ENCODE measurements at places on chromosomes 7 and 10.

GRCh38 chr7:42449431-42449830 is 212.4 kb upstream of the GLI3 start:
- no peak for DNase-seq

- no peak for DNase-seq
Observed at GRCh38 chr7:120813546-120814252, 44.2 kb downstream of the TSPAN12 start.

- no peak for DNase-seq
Observed at GRCh38 chr10:35466170-35466569, 129.9 kb downstream of the CCNY start.

DNA sequence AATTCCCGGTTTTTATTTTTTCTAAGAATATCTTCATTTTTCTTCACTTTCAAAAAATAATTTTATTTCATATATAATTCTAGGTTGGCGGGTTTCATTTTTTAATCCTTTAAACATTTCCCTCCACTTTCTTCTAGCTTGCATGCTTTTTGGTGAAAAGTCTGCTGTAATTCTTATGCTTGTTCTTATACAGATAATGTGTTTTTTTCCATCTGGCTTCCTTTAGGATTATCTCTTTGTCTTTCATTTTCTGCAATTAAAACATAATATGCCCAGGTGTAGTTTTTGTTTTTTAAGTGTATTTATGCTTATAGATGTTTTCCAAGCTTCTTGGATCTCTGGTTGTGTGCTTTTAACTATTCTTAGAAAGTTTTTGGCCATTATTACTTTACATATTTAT is 341.3 kb upstream of the SEMA3C start:
- DNase-seq = no peak

- no peak for DNase-seq
Observed at GRCh38 chr7:5429857-5430611, 6.4 kb upstream of the TNRC18 start.

DNA sequence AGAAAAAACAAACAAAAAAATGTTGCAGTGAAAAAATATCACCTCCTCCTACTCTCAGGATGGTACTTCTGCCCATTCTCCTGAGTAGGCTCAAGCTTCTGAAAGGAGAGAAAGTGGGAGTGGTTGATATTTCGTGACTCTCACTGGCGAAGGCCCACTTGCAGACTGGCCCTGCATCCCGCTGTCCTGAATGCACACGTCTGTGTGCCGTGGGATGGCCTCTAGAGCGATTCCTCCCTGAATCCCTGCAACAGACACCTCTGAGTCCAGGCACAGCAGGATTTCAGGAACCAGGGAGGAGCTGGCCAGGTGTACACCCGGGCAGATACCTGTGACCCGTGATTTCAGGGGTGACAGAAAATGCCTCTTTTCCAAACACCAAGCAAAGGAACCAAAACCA is 319.2 kb downstream of the DPP6 start:
- DNase-seq = no peak

DNA sequence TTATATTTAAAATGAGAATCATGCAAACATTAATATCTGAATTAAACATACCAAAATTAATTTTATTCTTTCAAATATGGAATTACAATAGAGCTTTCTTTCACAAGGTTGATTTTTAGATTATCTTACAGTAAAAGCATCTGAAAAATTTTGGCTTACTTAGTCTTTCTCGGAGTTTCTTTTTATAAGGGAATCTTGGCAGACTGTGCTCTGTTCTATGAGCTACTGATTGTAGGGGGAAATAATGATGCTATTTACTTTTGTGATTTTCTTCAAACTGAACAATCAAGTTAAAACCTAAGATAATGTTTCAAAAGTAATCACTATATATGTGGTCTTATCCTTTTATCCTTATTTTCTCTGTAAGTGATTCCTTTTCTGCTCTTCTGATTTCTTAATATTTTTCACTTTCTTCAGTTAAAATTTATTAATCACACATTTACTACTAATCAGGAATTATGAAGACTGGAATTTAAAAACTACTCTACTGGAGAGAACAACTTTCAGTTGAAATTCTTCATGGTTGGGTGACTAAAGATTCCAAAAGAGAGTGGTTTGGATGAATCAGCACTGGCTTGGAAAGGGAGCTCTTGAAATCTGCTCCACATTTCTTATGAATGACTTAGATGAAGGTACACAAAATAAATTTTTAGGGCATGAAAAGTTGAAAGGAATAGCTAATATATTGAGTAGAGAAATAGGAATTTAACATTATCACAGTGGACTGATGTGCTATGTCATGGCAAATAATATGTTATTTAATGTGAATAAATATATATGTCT is 103.9 kb downstream of the PPP1R9A start:
- DNase-seq = no peak

GRCh38 chr7:98241674-98242241 is 10.3 kb downstream of the TECPR1 start:
- peak; percentile 49 for DNase-seq

GRCh38 chr7:25272265-25272664 is 44.0 kb upstream of the NPVF start:
- peak; percentile 14 for DNase-seq

- peak; percentile 70 for DNase-seq
Observed at GRCh38 chr7:65251851-65252620, 121.6 kb upstream of the ZNF92 start.

GRCh38 chr7:22001345-22002004 is 55.8 kb upstream of the CDCA7L start:
- DNase-seq = peak; percentile 63

DNA sequence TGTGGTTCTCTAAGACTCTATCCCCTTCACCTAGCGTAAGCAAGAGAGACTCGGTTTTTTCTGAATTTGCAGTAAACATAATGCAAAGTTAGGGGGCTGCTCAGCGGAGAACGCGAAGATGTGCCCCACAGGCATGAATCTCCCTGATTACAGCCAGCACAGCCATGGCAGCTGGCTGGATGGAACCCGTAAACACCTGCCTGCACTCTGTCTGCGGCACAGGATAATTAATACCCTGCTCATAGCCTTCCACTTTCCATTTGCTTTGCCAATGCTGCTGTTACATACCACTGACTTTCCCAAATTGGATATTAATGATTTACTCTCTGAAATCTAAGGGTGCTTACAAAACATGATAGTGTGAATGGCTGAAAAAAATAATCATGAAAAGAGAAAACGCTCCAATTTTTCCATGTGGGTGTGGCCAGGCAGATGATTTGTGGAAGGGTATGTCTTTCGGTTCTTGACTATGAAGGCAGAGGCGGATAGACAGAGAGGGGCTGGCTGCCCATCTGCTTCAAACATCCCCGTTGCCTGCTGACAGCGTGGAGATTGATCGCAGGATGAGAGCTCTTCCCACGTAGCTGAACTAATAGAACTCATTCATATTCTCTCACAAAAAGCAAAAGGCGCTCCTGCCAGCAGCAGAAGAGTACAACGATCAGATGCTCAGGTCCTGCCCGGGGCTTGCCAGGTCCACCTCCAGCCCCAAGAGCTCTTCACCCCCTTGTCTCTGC is 193.2 kb upstream of the GHITM start:
- DNase-seq = no peak

DNA sequence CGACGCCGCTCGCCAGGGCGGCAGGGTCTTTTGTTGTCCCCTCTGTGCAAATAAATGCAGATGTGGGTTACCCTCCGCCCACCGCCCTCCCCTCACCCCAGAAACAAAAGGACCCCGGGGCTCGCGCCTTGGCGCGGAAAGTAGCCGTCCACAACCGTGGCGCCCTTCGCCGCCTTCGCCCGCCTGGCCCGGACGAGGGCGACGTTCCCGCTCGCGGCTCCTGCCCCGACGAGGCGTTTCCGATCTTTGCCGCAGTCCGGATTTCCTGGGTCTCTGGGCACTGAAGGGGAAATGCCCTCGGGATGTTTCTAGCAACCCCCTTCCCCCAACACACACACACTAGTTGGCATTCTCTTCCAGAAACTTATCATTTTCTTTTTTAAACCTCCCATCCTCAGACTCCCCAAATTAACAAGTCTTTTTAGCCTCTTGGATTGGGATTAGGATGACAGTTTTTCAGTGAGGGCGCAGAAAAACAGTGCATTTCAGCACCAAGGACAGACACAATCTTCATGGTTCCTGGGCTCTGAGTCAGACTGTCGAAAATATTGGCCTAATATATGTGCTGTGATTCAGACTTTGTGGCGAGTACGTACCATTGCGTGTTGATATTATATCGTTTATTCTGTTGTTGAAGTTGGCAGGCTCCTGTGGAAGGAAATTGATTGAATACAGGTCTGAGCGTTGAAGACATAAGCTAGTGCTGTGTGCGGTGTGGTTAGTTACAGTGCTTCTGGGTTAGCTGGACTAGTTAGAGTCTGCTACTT is 771 bp downstream of the PHYHIPL start:
- DNase-seq = peak; percentile 4

- DNase-seq = no peak
Observed at GRCh38 chr10:78357141-78358063, 323.7 kb downstream of the RPS24 start.

- no peak for DNase-seq
Observed at GRCh38 chr10:35208949-35209613, 82.4 kb downstream of the CREM start.

- no peak for DNase-seq
Observed at GRCh38 chr7:39336442-39336841, 229.8 kb upstream of the YAE1 start.

GRCh38 chr10:72449941-72450441 is 95.3 kb upstream of the DNAJB12 start:
- DNase-seq = no peak

DNA sequence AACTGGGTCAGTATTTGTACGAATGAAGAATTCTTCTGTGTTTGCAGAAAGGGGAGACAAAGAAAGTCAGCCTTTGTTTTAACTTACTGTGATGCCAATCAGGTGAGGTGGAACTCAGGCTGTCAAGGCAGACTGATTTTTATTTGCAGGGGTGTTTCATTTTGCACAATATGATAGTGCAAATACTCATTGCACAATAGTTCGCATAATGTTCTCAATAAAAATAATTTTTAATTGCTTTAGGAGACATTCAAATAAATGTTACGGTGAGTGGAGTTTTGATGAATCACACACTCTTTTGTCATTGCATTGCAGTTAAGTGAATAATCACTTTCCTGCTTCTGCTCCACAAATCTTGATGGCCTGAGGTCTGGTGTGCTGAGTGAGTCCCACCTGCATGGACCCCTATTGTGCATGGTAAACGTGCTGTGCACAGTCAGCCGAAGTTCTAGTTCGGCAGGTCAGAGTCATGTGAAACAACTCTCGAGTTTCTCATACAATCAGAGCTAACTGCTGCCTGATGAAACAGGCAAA is 141.3 kb upstream of the FZD8 start:
- DNase-seq = no peak

GRCh38 chr10:58175990-58176900 is 91.4 kb downstream of the IPMK start:
- DNase-seq = peak; percentile 22

GRCh38 chr10:129883626-129884397 is 80.3 kb downstream of the EBF3 start:
- peak; percentile 96 for DNase-seq

GRCh38 chr7:74253331-74253730 is 868 bp downstream of the RFC2 start:
- no peak for DNase-seq

DNA sequence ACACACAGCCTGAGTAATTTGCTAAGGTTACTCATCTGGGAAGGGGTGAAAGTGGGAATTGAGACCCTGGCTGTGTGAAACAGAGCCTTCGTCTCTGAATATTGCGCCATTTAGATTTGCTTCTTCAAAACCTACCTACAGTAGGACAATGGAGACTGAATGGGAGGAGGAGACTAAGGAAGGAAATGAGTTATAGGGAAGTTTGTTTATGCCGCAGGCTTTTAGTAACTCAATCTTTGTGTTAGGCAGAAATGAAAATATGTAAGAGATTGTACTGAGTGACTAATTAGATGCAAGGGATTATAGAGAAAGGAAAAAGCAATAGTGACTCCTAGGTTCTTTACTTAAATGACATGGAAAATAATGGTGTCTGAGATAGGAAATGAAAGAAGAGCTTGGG is 80.2 kb downstream of the KCND2 start:
- DNase-seq = peak; percentile 5

GRCh38 chr10:77494327-77494726 is 143.3 kb downstream of the KCNMA1 start:
- no peak for DNase-seq

- peak; percentile 91 for DNase-seq
Observed at GRCh38 chr7:106895246-106895864, 30.3 kb downstream of the PIK3CG start.
